Epithelial cell of esophagus (primary cell): ENCODE measurements at places on chromosomes 7 and 10.

GRCh38 chr10:11212288-11213085 lies 194.8 kb downstream of the CELF2 start:
- DNase-seq: no peak

- DNase-seq: no peak
Observed at GRCh38 chr10:17655009-17655408, 11.1 kb downstream of the STAM start.

- DNase-seq: no peak
Observed at GRCh38 chr10:78576276-78576675, 492.5 kb upstream of the ZMIZ1 start.

GRCh38 chr10:108393089-108393488 lies 1228.6 kb upstream of the SORCS1 start:
- peak; percentile 80 for DNase-seq
